Posterior vena cava (tissue), 2 donors: ENCODE measurements at places on chromosomes 7 and 10. TPM values are rescaled to one million over a fixed set of nuclear protein-coding genes. Genes with fewer than 3 reads are reported as not detected.
A peak's percentile ranks its signal among the peaks of the same experiment; 100 is the strongest.

DNA sequence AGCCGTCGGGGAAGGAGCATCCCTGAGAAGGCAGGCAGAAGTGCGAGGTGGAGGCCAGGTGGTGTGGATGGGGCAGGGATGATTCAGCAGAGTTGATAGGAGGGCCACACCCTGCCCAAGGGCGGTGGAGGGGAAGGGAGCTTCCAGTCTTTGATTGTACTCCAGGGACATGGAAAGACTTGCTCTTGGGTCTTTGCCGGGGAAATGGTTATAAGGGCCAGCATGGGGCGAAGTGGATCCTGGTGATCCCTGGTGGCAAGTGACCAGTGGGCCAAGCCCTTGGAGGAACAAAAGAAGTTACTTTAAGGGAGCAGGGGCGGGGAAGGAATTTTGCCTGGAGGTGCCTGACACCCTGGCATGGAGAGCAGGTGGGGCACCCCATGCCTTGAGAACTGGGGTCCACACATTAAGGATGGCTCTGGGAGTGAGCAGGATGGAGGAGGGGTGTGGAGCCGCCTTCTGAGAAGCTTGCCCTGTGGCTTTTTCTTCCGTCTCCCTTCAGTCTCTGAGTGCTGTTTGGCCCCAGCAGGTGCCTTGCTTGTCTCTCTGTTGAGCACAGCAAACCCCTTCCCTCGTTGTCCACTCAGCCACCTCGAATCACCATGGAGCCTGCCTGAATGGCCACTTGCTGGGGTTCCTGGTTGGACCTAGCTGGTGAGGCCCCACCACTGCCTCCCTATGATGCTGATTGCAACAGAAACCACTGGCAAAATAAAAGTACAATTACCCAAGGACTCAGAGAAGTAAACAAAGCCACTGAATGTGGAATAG is 83.9 kb downstream of the RAMP3 start:
- DNase-seq: no peak

DNA sequence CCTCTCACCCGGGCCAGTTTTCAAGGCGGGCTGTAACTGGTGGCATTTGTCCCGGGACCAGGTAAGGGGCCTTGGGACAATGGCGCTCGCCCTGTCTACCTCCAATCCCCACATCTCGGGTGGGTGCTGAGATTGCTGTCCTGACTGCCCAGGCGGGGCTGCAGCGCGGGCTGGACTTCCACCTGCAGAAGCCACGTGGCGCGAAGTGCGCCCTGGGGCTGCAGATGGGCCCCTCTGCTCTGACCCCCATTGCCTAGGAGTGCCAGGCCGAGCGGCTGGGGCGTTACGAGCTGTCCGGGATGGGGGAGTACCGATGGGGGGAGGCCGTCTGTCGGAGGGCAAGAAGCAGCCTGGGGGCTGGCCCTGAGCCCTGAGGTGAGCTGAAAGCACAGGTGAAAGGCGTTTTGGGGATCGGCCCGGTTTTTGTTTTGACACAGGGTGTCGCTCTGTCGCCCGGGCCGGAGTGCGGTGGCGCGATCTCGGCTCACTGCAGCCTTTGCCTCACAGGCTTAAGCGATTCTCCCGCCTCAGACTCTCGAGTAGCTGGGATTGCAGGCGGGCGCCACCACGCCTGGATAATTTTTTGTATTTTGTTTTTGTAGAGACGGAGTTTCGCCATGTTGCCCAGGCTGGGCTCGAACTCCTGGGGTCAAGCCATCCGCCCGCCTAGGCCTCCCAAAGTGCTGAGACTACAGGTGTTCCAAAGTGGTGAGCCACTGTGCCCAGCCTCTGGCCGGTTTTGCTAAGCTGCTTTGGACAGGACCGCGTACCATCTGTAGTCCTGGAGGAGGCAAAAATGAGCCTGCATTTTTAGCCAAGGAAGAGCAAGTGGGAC is at the start of gene SFXN2:
SFXN2 (plus strand) TSS at position 16 of the 835 bp plus-strand sequence. CDS start 12,001 bp downstream, outside the sequence.
- peak; percentile 82 for DNase-seq

DNA sequence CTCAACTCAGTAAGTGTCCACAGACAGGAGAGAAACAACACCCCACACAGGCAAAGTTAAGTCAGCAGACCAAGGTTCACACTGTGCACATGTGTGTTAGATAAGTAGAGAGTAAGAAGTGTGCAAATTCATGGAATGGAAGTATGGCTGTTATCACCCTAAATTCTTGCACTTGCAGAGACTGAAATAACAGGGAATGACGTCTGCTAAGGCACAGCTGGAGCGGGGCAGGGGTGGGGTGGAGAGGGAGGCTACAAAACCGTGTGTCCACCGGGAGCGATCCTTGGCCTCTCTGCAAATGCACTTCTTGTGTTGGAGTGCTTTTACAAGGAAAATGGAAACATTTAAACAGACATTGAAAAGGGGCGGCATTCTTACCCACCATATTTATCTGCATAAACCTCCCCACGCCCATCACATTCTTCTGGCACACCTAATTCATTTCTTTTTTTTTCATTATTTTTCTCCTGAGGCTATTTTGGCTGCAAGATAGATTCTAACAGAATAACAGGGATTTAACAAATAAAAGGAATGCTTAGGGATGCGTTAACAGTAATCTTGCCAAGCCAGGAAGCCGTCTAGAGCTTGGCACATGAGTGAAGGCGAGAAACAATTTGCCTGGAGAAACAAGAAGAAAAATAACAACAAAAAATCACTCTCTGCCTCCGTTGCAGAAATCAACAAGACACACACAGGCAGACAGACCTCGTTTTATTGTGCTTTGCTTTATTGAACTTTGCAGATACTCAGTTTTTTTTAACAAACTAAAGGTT is 30.1 kb downstream of the TNS3 start:
- DNase-seq: peak; percentile 86

CYP2C18 gene
- not detected for total RNA-seq

DNA sequence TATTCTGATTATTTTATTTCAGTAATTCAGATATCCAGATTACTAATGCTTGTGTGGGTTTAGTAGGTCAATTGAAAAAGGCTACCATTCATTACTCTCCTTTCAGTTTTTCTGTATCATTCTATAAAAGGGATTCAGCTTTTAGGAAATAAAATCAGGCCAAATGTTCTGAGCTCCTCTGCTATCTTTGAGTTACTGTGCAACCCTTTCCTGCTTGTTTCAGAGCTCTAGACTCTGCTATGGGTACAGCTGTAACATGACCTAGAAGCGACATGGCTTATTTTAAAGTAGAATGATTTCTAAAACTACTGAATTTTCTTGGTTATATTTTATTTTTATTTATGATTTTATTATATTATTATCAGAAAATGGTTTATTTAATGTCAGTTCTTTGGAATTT is 142.8 kb downstream of the LYZL1 start:
- DNase-seq: no peak

DNA sequence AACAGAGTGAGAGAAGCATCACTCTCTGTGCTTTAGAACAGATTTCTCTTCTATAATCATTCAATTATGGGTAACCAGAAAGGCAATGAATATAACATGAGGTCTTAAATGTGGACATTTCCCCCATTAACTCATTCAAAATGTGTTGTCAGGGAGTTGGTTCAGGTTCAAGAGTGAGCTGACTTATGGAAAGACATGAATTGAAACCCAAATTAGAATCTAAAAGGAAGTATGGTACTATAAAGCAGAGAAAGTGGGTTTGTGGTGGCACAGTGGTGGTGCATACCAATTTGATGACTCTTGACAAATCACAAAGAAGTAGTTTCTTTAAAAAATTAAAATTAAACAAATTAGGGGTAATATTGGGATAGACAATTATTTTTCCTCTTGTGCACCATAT is 114.6 kb upstream of the MEOX2 start:
- no peak for DNase-seq

- DNase-seq: peak; percentile 76
Observed at GRCh38 chr7:149862156-149862555, 11.6 kb upstream of the ATP6V0E2 start.

- DNase-seq: no peak
Observed at GRCh38 chr7:139321071-139321745, 19.9 kb upstream of the FMC1 start.

GRCh38 chr7:17530741-17531421 is 232.4 kb downstream of the AHR start:
- no peak for DNase-seq

CNOT4 gene
- total RNA-seq: 27.7 TPM

DNA sequence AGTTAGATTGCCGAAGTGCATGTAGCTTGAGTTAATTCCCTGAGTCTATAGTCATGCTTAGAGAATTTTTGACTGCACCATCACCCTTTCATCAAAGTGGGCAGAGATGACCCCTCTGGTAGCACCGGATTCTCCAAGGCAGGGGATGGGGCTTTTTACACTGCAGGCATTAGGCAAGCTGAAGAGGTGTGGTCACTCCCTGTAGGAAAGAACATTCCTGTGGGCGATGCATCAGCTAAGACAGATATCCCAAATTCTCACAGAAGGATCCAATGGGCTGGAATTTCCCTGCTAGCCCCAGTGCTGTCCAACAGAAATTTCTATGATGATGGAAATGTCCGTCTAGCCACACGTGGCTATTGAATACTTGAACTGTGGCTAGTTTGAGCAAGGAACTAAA is 118.2 kb downstream of the ADAM12 start:
- DNase-seq: no peak

- no peak for DNase-seq
Observed at GRCh38 chr10:11521860-11522259, 89.6 kb downstream of the USP6NL start.
